ENCODE measurements at places on chromosomes 16 and 17.

DNA sequence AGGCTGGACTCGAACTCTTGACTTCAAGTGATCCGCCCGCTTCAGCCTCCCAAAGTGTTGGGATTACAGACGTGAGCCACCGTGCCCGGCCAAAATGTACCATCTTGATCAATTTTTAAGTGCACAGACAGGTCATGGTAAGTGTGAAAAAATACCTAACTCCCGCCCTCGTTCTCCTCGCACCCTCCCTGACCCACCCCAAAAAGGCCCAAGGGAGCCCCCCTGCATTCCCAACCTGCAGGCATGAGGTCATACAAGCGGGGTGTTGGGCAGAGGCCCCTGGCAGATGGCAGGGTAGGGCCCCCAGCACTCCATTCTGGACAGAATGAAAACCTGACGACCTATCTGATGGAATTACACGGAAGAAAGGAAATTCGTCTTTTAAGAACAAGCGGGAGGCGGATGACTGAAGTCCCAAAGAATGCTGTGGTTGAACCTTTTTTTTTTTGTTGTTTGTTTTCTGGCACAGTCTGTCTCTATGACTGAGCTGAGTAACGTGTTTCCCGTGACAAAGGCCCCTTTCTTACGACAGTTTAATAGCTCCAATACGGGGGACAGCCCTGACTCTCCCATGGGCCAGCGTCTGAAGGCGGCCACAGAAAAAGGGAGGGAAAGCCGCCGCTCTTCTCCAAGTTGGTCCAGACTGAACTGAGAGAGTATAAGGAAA lies 376.4 kb downstream of the SLC39A11 start:
- DNase-seq, result no peak

DNA sequence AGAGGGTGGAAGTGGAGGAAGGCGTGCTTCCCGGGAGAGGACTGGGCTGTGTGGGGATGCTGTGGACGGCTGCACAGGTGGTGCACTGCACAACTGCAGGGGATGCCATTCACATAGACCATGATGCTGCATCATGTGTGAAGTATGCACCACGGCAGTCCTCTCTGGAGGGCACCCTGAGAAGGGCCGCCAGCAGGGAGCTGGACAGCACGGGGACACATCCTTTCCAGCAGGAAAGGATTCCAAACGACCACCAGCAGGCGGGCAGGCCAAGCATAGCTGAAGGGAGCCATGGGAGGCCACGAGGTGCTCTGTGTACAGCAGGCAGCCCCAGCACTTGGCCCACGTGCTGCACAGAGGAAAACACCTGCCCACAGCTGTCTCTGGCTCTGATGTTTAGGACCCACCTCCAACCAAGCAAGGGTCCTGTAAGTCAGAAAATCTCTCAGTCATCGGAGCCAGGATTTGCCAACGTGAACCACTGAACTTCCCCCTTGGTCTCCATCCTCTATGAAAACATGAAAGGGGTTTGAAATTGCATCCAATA lies 10.1 kb downstream of the ACTG1 start:
- DNase-seq, result no peak

DNA sequence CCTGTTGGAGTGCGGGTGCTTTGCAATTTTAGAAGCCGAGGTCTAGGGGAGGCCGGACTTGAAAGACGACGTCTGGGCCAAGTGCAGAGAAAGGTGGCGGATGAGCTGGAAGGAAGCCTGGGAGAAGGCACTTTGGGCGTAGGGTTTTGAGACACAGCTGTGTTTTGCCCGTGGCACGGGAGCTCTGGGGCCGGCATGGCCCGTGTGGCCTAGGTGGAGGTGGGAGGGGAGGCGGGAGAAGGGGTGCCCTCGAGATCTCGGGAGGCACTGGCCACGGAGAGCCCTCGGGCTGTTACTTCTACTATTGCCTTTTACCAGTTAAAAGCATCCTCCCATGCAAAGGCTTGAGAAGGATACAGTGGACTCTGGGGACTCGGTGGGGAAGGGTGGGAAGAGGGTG lies 161.9 kb downstream of the FOXL1 start:
- DNase-seq, result no peak

DNA sequence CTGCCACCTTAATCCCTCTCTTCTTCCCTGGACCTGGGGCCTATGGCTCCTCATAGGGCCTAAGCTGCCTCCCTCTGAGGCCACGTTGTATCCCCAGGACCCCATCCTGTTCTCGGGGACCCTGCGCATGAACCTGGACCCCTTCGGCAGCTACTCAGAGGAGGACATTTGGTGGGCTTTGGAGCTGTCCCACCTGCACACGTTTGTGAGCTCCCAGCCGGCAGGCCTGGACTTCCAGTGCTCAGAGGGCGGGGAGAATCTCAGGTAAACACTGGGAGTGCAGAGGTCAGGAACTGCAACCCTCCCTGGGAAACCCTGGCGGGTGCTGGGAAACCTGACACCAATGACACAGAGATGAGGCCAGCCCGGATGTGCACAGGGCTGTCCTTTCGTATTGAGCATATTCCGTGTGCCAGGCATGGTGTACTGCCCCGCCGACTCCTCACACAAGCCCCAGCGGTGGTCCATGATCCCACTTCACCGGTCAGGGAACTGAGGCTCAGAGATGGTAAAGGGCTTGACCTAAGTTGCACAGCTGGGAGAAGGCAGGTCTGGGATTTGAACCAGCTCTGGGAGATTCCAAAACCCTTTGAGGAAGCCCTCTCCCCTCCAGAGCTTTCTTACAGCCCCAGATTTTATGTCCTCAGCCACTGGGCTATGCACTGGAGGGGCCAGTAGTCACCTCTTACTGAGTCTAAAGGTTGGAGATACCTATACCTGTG lies 22.9 kb downstream of the ANKRD40 start:
- DNase-seq, result no peak

DNA sequence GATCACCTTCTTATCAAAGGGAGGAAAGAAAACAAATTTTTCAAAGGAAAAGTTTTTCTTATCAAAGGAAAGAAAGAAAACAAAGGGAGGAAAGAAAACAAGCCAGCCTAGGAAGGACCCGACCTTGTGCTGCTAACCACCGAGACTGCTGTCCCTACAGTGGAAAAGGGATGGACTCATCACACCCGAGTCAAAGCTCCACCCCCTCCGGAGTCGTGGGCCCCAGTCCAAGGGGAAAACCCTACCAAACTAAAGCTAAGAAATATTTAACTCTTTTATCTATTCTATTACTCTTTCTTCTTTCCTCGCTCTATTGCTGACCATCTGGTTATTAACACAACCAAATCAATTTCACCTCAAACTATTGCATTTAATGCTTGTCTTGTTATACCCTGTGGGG lies 6.1 kb upstream of the ENDOV start:
- no peak for DNase-seq

- DNase-seq, result no peak
Observed at GRCh38 chr17:50339381-50339780, 6.5 kb upstream of the XYLT2 start.

DNA sequence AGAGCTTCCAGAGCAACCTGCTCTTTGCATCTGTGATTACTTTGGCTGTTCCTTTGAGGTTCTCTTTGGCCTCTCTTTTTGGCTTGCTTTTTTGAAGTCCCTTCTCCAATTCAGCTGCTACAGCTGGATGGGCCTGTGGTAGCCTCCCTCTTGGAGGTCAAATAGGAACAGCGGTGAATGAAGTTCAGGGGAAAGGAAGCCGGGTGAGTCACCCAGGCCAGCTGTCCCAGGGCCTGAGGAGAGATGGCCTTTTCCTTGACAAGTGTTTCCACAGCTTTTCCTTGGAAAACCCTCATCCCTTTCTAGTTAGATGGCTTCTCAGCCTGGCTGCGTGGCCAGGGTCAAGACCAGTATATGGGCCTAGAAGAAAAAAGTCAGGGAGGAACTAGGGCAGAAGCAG lies 103.1 kb downstream of the STX8 start:
- no peak for DNase-seq

DNA sequence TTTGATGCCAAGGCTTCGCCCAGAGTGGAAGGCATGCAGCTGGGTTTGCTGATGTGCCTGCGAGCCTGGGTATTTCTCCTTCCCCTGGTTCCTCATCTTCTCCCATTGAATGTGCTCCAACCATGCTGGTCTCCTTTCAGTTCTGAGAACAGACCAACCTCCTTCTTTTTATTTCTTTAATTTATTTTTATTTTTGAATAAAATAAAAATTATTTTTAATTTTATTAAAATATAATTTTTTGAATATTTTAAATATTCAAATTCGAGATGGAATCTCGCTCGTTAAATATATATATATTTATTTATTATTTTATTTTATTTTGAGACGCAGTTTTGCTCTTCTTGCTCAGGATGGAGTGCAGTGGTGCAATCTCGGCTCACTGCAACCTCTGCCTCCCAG lies 30.2 kb upstream of the GPRC5B start:
- DNase-seq, result no peak

DNA sequence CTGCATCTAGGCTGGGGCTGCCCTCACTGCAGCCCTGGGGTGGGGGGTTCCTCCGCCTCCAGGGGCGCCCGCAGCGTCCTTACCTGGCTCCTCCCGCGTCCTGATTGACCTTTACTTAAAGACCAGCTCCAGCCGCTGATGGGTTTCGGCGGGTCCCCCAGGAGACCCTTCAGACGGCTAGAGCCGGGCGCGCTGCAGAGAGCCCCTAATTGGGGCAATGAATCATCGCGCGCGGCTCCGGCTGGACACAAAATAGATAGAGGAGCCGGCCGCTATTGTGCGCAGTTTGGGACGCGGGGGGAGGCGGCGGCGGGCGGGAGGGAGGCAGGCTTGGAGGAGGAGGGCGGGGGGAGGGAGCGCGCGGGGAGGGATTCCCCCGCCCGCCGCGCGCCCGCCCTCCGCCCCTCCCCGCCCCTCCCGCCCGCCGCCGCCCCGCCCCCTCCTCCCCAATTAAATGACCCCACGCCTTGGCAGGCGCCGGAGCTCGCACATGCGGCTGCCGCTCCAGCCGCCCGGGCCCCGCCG lies 56.5 kb upstream of the CIBAR2 start:
- peak; percentile 77 for DNase-seq

DNA sequence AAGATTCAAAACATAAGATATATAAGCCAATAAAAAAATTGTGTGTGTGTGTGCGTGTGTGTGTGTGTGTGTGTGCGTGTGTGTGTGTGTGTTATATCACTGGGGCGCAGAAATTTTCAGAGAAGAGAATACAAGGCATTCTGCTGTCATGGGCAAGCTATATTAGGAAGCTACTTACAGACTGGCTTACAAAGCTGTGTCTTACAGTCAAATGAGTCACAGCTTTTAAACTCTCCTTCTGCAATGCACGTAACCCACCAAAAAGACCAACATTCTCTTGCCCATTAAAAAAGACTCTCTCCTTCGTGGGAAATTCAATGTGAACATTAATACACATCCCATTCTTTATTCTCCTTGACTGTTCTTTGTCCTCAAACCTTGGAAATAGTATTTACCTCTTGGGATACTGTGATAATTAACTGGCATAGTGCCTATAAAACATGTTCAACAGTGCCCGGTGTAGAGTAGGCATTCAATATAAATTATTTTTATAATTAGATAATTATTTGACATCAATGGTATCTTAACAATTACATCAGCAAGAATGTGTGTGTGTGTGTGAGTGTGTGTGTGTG lies 860.4 kb upstream of the SOX9 start:
- no peak for DNase-seq

GRCh38 chr16:15857724-15858560 lies 1.1 kb upstream of the MYH11 start:
- no peak for DNase-seq

DNA sequence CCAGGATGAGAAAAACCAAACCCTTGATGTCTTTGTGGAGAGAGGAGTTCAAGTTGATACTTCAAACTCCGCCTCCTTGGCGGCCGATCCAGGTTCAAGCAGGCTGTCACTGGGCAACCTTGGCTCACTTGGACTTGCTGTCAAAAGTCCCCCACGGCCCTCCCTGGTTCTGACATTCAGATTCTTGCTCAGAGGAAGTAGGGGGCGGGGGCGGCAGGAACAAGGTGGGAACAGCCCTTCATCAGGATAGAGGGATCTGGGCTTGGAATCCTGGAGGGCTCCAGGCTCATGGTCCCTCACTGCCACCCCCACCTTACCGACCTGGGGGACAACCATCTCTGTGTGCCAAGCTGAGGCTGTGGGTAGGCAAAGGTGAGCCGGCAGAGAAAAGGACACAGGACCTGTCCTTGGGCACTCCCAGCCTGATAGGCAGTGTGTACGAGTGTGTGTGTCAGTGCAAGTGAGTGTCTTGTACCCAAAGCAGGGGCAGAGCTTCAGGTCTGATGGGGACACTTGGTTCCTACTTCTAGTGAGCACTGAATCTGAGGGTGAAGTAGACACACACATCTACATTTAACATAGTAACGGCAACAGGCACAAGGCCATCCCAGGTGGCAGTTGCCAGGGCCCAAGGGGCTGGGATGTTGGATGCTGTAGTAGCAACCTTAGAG lies 6.6 kb upstream of the TSPOAP1 start:
- no peak for DNase-seq

DNA sequence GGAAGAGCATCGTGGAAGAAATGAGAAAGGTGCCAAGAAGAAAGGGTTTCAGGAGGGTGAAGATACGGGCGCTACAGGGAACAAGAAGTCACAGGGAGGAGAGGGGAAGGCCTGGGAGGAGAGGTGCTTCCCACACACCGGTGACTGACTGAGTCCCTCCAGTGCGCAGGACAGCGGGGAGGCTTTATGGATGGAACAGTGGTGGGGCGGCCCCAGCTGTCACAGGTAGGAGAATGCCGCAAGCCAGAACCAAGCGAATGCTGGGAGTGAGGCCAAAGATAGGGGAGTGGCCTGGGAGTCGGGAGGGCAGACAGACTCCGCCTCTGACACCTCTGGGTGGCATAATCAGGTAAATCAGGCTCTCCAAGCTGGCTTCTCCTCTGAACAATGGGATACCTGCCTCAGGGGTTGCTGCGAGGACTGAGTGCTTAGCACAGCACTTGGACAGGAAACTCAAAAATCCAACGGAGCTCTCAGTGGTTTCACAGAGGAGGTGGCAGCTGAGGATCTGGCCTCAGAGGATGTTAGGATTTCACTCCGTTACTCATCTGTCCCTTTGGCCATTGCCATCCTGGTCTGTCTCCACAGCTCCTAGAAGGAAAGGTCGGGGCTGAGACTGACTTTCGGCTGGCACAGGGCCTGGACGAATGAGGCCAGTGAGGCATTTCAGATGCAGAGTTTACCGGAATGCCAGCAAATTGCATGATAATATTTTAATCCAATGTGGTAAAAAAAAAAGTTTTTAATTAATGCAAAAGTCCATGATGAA lies 717 bp upstream of the CNP start:
- peak; percentile 83 for DNase-seq

DNA sequence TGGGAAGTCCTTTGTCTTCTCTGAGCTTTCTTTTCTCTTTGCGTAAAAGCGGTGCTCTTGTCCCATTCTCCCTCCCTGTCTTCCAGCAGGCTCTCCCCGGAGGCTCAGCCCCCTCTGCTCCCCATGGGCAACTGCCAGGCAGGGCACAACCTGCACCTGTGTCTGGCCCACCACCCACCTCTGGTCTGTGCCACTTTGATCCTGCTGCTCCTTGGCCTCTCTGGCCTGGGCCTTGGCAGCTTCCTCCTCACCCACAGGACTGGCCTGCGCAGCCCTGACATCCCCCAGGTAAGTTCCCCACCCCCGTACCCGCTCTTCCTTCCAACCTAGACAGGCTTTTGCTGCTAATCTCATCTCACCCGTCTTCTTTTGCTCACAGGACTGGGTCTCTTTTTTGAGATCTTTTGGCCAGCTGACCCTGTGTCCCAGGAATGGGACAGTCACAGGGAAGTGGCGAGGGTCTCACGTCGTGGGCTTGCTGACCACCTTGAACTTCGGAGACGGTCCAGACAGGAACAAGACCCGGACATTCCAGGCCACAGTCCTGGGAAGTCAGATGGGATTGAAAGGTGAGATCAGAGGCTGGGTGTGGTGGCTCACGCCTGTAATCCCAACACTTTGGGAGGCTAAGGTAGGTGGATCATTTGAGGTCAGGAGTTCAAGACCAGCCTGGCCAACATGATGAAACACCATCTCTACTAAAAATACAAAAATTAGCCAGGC lies 1.3 kb downstream of the TMEM219 start:
- DNase-seq, result no peak

- no peak for DNase-seq
Observed at GRCh38 chr17:48925991-48926342, 17.8 kb downstream of the UBE2Z start.
